ENCODE measurements at places on chromosomes 16 and 17. TPM values are rescaled to one million over a fixed set of nuclear protein-coding genes. Genes with fewer than 3 reads are reported as not detected.

ACSM3 gene
- 2.4 TPM for total RNA-seq

NPIPB12 gene
- total RNA-seq = 20.5 TPM

KRTAP9-4 gene
- not detected for total RNA-seq

HLF gene
- total RNA-seq = 0.24 TPM

DHRS7C gene
- total RNA-seq = not detected

PRAC2 gene
- total RNA-seq = not detected

ST6GALNAC2 gene
- total RNA-seq = 124 TPM

TXNL4B gene
- 3.6 TPM for total RNA-seq

SNX20 gene
- not detected for total RNA-seq

C16orf92 gene
- total RNA-seq = not detected

ADAD2 gene
- not detected for total RNA-seq

Data from tracheal epithelial cell (primary cell).